ENCODE measurements at places on chromosomes 3 and 15. TPM values are rescaled to one million over a fixed set of nuclear protein-coding genes. Genes with fewer than 3 reads are reported as not detected.

The C2CD4A gene
- total RNA-seq = not detected

GRCh38 chr3:97389936-97390335, 374.6 kb upstream of the ARL6 start:
- DNase-seq = no peak

The MAP6D1 gene
- total RNA-seq = 27.5 TPM

DNA sequence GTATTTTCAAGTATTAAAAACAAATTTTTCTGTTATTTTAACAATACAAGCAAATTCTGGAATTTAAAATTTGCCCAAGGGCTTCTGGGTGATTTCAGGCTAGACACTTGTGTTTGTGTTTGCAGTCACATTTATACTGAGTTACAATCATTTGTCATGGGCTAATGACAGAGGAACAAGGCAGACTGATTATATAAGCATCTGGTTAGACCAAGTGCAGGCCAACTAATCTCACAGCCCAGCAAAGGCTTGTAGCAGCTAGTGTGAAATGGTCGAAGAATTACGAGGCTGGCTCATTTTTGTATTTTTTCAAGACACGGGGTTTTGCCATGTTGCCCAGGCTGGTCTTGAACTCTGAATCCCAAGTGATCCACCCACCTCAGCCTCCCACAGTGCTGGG, 52.1 kb downstream of the CMTM8 start:
- no peak for DNase-seq

The C2CD4B gene
- total RNA-seq = 20.2 TPM

GRCh38 chr3:24607281-24607680, 112.6 kb upstream of the THRB start:
- no peak for DNase-seq

DNA sequence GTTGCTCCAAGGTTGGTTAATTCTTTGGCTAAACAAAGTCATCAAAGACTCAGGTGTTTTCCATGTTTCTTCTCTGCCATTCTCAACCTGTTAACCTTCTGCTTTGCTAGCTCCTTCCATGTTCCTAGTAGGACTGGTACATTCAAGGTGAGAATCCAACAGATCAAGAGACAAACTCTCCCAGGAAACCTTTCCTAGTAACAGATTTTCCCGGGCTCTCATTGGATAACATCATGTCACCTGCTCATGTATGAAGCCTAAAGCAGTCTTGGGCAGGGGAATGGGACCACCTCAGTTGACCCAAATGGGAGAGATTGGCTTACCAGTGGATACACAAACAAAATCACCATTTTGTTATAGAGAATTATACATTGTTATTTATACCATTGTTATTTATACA, 14.9 kb downstream of the SEMA6D start:
- no peak for DNase-seq

DNA sequence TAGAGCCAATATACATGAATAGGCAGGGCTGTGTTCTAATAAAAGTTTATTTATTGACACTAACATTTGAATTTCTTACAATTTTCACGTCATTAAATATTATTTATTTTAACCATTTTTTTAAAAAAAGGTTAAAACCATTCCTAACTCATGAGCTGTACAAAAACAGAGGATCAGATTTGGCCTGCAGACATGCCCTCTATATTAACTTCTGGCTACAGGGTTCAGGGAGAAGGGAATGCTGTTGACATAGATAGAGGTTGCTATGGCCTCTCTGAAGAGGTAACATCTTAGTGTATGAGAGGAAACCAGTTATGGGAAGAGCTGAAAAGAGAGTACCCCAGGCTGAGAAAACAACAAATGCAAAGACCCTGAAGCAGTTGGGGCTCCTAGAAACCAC, 19.1 kb upstream of the RAP2B start:
- DNase-seq = no peak

- peak; percentile 44 for DNase-seq
Measured at GRCh38 chr3:103295974-103296570, 861.3 kb downstream of the ZPLD1 start.

DNA sequence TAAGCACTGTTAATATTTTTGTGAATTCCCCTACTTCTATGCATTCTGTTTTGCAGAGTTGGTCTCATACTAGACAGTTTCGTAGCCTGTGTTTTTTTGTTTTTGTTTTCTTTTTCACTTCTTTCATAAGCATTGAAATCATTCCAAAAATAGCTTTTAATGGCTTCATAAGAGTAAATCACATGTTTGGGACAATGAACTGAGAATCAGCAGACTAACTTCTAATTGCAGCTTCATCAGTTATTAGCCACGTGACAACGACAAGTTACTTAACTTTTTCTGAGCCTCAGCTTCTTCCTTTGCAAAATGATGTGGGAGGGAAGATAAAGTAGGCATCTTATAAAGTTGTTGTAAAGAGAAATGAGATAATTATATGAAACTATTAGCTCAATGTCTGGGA, 124.8 kb downstream of the LIPC start:
- DNase-seq = no peak

The INO80 gene
- total RNA-seq = 33.4 TPM

DNA sequence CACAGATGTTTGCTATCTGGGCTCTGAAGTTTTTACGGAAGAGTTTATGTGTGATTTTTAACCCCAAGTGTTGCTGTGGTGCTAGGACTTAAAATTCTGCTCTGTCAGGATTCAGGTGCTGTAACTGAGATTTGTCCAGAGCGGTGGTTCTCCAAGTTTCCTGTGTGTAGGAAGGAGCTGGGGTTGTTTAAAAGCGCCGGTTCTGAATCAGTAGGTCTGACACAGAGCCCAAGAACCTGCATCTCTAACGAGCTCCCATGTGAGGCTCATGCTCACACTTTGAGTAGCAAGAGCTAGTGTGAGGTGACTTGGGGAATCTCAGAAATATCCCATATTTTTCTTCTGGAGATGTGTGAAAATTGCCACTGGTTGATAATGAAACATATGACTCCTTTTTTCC, 325.5 kb downstream of the SATB1 start:
- DNase-seq = no peak

DNA sequence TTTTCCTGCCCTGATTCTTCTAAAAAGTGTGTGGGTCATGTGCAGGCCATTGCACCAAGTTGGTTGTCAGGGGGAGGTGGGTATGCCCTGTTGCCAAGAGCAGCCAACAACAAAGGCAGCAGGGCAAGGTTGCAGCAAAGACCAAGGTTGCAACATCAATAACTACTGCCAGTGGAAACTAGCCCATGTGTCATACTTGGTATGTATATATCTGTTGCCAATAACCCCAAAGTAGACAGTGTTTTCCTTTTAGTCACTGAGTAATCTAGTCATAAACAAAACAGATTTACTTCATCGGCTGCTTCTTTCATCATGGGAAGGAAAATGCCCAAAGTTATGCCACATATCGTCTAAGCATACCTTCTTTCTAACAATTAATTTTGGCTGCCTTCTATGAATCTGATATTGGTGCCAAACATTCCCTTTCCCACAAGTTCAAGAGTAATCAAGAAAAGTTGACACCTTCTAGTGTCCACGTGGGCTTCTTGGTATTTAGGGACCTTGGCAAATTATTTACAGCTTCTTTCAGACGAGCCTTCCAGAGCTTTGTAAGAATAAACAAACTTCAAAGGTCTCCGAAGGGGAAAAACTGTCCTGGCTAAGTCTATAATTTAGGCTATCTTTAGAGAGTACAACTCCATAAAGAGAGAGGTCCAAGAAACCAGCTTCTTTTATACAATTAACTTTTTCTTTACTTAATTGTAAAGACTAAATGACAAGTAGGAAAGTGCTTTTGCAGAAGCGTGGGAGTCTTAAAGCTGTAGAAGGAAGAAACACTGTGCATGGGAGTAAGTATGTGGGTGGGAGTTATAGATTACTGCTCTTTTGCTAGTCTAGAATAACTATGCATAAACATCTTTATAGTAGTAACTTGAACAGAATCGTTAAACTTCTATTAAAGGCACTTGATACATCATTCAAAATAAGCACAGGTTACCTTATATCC, 10.0 kb upstream of the MBNL1 start:
- DNase-seq = no peak

All from tongue (tissue), 3 donors.